DMS 273 treated with DMSO at 0.1 percent for 48 hours (cell line): ENCODE measurements at places on chromosomes 6 and 20.

- DNase-seq = no peak
Observed at GRCh38 chr6:89339565-89339964, 13.0 kb downstream of the UBE2J1 start.

- no peak for DNase-seq
Observed at GRCh38 chr6:47628448-47629272, 69.7 kb upstream of the ADGRF4 start.

DNA sequence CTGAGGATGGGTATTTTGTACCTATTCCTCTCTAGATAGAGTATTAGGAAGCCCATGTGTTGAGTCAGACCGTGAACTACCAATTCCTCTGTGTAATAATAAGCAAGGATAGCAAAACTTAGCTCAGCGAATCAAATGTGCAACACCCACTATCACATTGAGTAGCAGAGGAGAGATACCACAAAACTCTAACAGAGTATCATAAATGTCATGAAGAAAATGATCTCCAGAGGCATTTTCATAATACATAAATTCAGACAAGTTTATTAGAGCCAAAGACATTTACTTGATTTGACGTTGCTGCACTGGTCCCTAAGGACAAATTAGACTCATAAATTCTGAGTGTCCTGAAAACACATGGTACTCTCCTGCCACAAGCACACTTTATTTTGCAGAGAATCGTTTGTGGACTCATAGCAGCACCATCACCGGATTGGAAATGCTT, 245.2 kb downstream of the HAO1 start:
- no peak for DNase-seq

DNA sequence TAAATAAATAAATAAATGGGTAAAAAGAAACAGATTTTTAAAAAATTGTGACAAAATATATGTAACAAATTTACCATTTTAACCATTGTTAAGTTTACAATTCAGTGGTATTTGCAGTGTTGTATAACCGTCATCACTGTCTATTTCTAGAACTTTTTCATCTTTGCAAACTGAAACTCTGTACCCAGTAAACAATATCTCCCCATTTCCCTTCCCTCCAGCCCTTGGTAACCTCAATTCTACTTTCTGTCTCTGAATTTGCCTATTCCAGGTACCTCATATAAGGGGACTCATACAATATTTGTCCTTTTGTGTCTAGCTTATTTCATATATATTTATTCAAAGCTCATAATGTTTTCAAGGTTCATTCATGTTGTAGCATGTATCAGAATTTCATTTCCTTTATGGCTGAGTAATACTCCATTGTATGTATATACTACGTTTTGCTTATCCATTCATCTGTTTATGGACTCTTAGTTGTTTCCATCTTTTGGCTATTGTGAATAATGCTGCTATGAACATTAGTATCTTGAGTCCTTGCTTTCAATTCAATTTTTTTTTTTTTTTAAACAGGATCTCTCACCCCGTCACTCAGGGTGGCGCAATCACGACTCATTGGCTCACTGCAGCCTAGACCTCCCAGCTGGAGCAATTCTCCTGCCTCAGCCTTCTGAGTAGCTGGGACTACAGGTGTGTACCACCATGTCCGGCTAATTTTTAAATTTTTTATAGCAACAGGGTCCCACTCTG, 8.9 kb downstream of the MANBAL start:
- no peak for DNase-seq

DNA sequence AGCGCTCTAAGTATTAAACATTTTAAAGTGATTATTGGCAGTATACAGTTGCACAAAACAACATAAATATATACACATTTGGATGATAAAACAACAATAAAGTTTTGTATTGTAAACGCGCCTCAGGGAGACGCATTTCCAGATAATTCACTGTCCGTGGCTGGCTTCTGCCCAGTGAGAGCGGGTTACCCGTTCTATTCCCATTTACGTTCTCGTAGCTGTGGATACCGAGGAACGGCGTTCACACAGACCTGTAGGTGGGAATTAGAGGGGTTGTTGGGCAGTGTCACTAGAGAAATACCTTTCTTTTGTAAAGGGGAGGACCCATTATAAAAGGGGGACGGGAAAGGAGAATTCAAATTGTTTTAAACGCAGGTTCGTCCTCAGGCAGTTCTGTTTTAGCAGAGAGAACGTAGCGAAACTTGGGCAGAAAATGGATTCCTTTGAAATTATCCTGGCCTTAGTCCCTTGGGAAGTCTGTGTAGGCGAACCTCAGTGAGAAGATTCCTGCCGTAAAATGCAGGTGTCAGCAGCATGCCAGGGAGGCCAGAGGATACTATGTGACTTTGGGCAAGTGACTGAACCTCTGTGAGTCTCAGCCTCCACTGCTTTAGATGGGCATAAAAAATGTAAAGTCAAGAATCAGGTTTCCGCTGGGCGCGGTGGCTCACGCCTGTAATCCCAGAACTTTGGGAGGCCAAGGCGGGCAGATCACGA, 756 bp downstream of the MTG2 start:
- DNase-seq = no peak
